ENCODE measurements at places on chromosomes 16 and 17. TPM values are rescaled to one million over a fixed set of nuclear protein-coding genes. Genes with fewer than 3 reads are reported as not detected.
A peak's percentile ranks its signal among the peaks of the same experiment; 100 is the strongest.

DNA sequence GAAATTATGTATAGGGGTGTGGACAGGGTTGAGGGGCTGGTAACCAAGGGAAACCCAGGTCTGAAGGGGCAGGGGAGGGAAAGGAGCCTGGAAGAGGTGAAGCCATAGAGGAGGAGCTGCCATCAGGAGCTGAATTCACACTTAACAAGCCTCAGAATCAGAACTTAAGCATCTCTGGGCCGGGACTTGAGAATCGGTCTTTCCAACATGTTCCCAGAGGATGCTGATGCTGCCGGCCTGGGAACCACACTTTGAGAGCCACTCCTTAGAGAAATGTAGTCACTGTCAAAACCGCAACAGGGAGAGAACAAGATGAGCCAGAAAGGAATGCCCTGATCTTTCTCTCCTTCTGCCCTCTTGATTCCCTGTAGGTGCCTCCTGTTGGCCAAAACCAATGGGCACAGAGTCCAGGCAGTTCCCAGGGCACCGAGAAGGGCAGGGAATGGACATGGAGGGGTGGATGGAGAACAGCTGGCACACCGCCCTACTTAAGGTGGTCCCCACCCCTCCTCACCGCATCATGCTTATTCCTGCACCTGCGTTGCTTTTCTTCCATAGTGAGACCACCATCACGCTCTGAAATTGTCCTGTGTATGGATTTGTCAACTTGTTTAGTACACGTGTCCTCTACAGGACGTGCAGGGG lies 88.5 kb downstream of the GSG1L start:
- H3K27me3 ChIP-seq: no peaks in the 10 kb centered on the region
- H3K4me1 ChIP-seq: no peaks in the 10 kb centered on the region
- H3K36me3 ChIP-seq: no peaks in the 10 kb centered on the region
- H3K4me3 ChIP-seq: no peak overlapping the region

DNA sequence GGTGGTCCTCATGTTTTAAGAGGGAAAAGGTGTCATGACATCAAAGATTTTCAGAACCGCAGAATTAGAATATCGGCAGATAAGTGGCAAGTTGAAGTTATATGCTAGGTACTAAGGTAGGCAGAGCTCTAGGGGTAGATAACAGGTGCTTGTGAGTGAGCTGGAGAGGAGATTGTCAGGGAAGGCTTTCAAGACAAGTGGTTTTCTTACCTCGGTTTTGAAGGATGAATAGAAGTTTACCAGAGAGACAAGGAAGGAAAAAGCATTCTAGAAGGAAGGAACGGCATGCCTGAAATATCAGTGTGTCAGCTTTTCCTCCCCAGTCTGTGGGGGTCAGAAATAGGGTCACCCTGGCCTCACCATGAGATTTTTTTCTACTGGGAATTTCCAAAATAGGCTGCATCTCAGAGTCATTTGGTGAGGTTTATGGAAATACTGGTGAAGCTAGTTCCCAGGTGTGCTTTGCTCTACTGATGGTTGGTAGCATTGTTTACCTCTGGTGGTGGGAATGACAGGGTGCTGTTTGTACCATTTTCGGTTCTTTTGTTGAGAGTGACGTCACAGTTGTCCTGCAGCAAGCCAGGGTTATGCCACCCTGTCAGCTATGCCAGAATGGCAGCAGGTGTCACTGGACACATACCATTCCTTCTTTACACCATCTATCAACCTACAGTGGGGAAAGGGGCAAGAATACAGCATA lies 112.5 kb downstream of the MSI2 start:
- DNase-seq: no peak
- no peak overlapping the region for H3K4me3 ChIP-seq
- peak overlapping the region; percentile 96 for H3K27ac ChIP-seq
- no peaks in the 10 kb centered on the region for H3K27me3 ChIP-seq

DNA sequence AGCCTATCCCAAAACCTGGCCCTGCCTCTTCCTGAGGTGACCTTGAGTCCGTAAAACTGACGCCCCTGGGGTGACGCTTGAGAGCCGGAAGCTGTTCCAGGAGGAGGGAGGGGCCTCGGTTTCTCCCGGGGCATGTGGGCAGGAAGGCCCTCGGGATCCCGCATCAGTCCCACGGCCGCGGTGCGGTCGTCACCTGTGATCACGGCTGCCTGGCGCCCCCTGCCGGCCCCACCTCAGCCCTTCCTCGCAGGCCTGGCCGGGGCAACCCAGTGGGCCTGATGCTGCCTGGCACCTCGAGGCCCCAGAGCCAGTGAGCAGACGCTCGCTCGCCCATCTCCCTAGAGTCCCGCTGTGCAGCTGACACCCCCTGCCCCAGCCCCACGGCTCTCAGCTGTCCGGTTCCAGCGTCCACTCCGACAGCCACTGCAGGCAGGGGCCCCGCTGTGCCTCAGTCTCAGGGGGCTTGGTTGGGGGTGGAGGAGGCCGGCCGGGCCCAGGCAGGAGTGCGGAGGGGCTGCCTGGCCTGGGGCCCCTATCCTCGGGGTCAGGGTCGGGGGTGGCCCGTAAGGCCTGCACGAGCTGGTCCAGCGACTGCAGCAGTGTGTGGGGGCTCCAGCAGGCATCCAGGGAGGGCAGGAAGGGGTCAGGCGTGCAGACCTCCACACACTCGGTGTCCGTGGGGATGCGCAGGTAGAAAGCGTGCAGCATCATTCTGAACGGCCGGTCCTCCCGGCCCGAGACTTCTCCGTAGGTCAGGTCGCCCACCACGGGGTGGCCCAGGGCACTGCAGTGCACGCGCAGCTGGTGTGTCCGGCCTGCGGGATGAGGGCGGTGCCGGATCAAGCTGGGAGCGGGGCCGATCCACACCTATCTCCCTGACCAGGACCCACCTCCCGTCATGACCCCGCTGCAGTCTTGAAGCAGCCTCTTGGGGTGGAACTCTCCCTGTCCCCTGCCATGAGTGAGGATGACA lies 2.3 kb downstream of the RPUSD1 start:
- no peak overlapping the region for H3K4me3 ChIP-seq
- peaks cover 3% of the 10 kb centered on the region for H3K36me3 ChIP-seq
- peaks cover 11% of the 10 kb centered on the region for H3K4me1 ChIP-seq
- H3K27me3 ChIP-seq: no peaks in the 10 kb centered on the region
- DNase-seq: no peak

GRCh38 chr17:32523827-32524552 lies 37.2 kb downstream of the CDK5R1 start:
- no peak overlapping the region for H3K27ac ChIP-seq

DNA sequence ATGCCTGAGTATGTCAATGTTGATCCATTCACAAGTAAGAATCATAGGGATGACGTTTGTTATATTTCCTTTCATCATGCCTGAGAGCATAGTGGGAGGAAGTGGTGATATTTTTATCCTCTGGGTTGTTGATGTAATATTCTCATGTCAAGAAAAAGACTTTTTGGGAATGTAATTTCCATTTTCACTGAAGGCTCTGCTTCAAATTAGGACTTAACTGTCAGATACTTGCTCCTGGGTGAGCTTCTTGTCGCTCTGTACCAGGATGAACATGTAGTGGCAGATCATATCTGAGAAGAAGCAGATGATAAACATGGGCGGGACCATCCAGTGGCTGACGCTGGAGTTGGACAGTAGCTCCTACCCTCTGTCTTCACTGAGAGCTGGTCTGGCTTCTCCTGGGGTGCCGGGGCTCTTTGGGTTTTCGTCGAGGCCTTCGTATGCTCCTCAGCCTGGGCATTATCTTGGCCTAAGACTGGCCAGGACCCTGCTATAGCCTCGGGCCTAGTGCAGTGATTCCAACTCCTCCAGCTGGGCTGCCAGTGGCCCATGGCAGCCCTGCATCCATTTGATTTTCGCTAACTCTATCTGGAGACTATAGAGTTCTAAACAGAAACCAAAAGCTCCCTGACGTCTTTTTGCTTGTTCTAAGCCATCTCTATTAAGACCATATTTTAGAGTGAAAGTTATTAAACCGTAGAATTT lies 19.7 kb downstream of the CYB5B start:
- peaks cover 10% of the 10 kb centered on the region for H3K4me1 ChIP-seq
- peak overlapping the region; percentile 42 for H3K27ac ChIP-seq
- peaks cover 4% of the 10 kb centered on the region for H3K36me3 ChIP-seq
- no peaks in the 10 kb centered on the region for H3K27me3 ChIP-seq
- no peak overlapping the region for H3K4me3 ChIP-seq
- no peak for DNase-seq

GRCh38 chr17:57121308-57122042 lies 36.4 kb downstream of the AKAP1 start:
- peaks cover 5% of the 10 kb centered on the region for H3K36me3 ChIP-seq
- H3K4me3 ChIP-seq: no peak overlapping the region
- no peaks in the 10 kb centered on the region for H3K27me3 ChIP-seq
- peak; percentile 63 for DNase-seq
- H3K4me1 ChIP-seq: no peaks in the 10 kb centered on the region

DNA sequence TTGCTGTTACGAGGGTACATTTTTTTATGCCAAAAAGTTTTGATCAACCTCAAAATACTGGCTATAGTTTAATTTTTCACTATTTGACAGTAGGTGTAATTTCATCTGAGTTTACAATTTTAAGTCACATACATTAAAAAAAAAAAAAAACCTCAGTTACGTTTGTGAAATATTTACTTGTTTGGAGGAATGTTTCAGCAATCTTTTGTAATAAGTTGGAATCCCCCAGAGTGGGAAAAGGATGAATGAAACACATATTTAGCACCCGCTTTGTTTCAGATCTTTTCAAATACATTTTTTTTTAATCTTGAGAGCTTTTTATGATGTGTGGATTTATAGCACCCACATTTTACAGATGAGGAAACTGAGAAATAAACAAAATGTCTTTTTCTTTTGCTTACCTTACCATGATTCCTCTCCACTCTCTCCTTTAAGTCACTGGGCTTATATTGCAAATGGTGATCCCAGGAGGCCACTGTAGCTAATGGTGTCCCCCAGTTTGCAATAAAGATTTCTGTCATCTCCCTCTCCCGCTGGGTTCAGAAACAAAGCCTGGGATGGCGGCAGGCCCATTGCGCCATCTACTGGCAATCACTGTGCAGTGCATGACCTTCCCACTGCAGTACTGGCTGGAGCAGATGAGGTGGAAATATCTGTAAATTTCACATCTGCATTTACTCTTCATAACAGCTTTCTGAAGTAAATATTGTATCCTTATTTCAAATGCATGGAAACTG lies 27.7 kb downstream of the TBC1D3B start:
- H3K27me3 ChIP-seq: no peaks in the 10 kb centered on the region
- no peaks in the 10 kb centered on the region for H3K4me1 ChIP-seq
- no peak overlapping the region for H3K4me3 ChIP-seq
- H3K27ac ChIP-seq: no peak overlapping the region
- DNase-seq: peak; percentile 79

- H3K27me3 ChIP-seq: no peaks in the 10 kb centered on the region
- H3K4me1 ChIP-seq: no peaks in the 10 kb centered on the region
- H3K4me3 ChIP-seq: no peak overlapping the region
- H3K27ac ChIP-seq: no peak overlapping the region
Measured at GRCh38 chr17:64698725-64699124, 36.6 kb upstream of the SMURF2 start.

DNA sequence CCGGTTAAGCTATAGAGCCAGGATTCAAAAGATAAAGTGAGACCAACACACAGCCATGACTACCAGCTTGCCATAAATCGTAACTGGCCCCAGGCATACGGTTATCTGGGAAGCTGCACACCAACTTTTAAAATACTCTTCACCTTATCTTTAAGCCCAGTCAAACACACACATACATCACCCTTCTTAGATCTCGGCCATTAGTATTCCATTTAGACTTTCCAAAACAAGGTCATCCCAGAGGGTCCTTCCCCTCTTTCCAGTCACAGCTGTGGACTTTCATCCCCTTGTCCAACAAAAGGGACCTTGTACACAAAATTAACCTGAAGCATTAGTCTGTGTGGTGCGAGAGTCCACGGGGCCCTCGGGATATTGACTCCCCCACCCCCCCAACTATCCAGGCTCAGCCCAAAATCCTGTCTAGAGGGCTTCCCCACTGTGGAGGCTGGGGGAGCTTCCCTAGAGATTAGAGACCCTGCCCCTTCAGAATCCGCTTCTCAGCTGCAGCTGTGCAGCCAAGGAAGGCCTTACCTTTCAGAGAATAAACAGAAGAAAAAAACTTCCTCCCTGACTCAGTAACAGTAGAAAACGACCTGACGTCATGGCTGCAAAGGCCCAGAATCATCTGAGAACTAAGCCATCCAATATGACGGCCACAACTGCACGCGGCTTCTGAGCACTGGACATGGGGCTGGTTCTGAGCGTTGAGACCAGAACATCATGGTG lies 9.9 kb downstream of the ZFHX3 start:
- no peak overlapping the region for H3K4me3 ChIP-seq
- H3K27ac ChIP-seq: peak overlapping the region; percentile 95
- H3K4me1 ChIP-seq: peaks cover 73% of the 10 kb centered on the region

GRCh38 chr17:145671-146541 lies 8.5 kb downstream of the SCGB1C2 start:
- no peaks in the 10 kb centered on the region for H3K36me3 ChIP-seq
- no peak overlapping the region for H3K4me3 ChIP-seq
- H3K4me1 ChIP-seq: peaks cover 5% of the 10 kb centered on the region
- no peak overlapping the region for H3K27ac ChIP-seq
- no peaks in the 10 kb centered on the region for H3K27me3 ChIP-seq

DNA sequence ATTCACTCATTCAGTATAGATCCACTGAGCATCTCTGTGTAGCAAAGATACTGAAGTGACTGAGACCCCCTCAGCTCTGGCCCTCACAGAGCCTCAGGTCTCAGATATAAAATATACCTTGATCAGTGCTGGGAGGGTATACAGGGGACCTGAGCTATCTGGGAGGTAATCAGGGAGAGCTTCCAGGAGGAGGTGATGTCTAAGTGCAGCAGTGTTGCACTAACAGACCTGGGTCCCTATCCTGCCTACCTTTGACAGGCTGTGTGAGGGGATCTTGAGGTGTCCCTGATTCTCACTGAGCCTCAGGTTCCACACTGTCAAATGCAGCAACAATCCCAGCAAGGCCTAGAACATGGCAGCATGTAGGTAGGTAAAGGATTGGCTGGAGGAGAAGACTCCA lies 6.5 kb upstream of the ALKBH5 start:
- H3K27me3 ChIP-seq: no peaks in the 10 kb centered on the region
- no peak overlapping the region for H3K4me3 ChIP-seq

- H3K4me1 ChIP-seq: peaks cover 8% of the 10 kb centered on the region
- H3K27me3 ChIP-seq: no peaks in the 10 kb centered on the region
- H3K27ac ChIP-seq: peak overlapping the region; percentile 97
- H3K36me3 ChIP-seq: peaks cover 18% of the 10 kb centered on the region
Measured at GRCh38 chr17:41689497-41690299, 1.0 kb downstream of the EIF1 start.

Gene SLC38A8
- total RNA-seq: 0.79 TPM

Gene CSH2
- total RNA-seq: not detected

Gene PERCC1
- 2.1 TPM for total RNA-seq

Gene ST3GAL2
- 31.1 TPM for total RNA-seq

Gene TAC4
- 17.1 TPM for total RNA-seq

Gene SCGB1C2
- total RNA-seq: not detected

Gene SAMD14
- 2.2 TPM for total RNA-seq

Gene NPW
- total RNA-seq: 8.8 TPM

Gene GNAO1
- total RNA-seq: 1.9 TPM

Measured in Caco-2 (cell line).